Activated CD4-positive, alpha-beta T cell treated with anti-CD3 and anti-CD28 coated beads, Interleukin-2, amount 50 U/mL, for 24 hours (primary cell): ENCODE measurements at places on chromosomes 11 and 22.

- DNase-seq, result no peak
Observed at GRCh38 chr11:63501236-63501635, 4.6 kb upstream of the LGALS12 start.

DNA sequence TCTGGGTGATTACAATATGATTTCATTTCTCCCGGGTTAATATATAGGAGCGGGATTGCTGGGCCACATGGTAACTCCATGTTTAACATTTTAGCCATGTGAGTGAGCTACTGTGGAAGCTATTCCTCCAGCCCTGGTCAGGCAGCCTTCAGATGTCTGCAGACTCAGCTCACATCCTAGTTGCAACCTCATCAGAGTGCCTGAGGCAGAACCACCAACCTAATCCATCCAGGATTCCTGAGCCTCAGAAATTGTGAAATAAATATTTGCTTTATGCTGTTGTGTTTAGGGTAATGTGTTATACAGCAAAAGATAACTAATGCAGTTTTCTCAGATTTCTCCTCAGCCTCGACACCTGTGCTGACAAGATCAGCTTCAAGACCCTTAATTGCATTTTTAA lies 676.8 kb downstream of the OPCML start:
- DNase-seq, result no peak

GRCh38 chr11:104783241-104783640 lies 115.0 kb downstream of the CASP12 start:
- no peak for DNase-seq

- no peak for DNase-seq
Observed at GRCh38 chr11:65997286-65997685, 4.7 kb downstream of the EIF1AD start.

DNA sequence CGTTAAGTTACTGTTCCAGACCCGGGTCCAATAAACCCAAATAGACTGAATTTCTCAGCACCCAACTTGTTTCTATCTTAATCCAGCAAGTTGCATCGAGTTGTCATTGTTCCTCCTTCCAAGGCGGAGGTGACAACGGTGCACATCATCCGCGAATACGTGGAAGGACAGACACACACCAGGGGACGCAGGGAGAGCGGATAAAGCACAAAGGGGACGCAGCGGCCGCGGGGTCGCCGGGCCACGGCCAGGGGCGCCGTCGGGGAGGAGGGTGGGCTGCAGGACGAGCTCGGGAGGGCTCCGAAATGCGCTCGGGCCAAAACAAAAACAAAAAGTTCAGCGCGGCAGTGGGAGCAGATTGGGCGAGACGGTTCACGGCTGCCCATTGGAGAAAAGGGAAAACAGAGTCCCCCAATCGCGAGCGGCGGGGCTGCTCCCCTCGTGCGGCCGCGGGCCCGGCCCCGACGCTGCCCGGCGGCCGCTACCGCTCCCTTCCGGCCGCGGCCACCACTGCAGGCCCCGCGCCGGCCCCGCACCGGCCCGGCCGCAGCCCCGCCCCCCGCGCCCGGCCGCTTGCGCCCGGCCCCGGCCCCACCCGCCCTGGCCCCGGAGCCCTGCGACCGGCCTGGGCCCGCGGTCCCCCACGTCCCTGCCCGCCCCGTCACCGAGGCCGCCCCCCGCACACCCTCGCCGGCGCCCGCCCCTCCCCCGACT lies 518 bp downstream of the KMT5B start:
- DNase-seq, result peak; percentile 51

DNA sequence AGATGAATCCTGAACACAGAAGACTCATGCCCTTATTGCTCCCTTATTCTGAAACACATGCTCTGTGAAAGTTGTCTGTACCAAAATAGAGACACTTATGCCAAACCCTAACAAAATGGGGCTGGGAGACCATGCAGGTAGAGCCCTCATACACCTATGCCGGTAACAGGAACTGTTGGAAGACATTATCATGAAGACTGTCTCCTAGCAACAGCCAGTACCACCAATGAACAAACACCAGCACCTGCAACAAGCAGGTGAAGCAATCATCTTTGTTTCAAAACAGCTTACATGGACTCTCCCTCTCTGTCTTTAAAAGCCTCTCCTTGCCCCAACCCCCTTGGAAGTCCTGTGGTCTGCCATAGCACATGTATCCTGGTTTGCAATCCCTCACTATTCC lies 17.2 kb downstream of the SLC5A4 start:
- no peak for DNase-seq

- no peak for DNase-seq
Observed at GRCh38 chr22:40691532-40691931, 12.2 kb downstream of the MCHR1 start.

- no peak for DNase-seq
Observed at GRCh38 chr11:44623341-44623730, 57.9 kb downstream of the CD82 start.

GRCh38 chr11:64553554-64554201 lies 37.3 kb upstream of the SLC22A12 start:
- peak; percentile 21 for DNase-seq

- no peak for DNase-seq
Observed at GRCh38 chr11:117842131-117842941, 17.8 kb upstream of the FXYD2 start.

GRCh38 chr11:119774172-119774763 lies 45.3 kb upstream of the NECTIN1 start:
- no peak for DNase-seq

GRCh38 chr11:119316016-119316728 lies 758 bp downstream of the MCAM start:
- no peak for DNase-seq

GRCh38 chr11:48013269-48013901 lies 33.0 kb downstream of the PTPRJ start:
- DNase-seq, result no peak
